ENCODE measurements at places on chromosomes 3 and 15.

- DNase-seq, result no peak
These were observed 38.8 kb downstream of the NGLY1 start for GRCh38 chr3:25744470-25744869.

- DNase-seq, result no peak
These were observed 312.5 kb upstream of the ZNF385D start for GRCh38 chr3:22063500-22063899.

GRCh38 chr3:190695994-190696393 lies 166.5 kb downstream of the GMNC start:
- DNase-seq, result no peak

GRCh38 chr15:69919816-69920215 lies 177.9 kb downstream of the TLE3 start:
- no peak for DNase-seq

DNA sequence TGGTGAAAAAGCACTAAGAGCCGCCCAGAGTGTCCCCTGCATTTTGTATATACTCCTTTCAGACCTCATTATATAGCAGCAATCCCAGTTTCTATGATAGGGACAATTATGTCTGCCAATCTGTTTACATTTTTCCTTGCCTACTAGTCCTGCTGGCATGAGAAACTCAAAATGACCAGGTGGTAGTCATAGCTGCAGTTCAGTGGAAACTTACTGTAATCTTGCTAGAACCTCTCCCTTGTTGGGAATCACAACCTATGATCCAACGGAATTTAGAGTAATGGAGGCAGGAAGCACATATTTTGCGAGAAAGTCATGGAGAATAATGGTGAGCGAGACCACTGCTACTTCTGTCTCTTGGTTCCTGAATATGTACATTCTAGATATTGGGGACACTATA lies 28.6 kb upstream of the MINAR1 start:
- peak; percentile 67 for DNase-seq

DNA sequence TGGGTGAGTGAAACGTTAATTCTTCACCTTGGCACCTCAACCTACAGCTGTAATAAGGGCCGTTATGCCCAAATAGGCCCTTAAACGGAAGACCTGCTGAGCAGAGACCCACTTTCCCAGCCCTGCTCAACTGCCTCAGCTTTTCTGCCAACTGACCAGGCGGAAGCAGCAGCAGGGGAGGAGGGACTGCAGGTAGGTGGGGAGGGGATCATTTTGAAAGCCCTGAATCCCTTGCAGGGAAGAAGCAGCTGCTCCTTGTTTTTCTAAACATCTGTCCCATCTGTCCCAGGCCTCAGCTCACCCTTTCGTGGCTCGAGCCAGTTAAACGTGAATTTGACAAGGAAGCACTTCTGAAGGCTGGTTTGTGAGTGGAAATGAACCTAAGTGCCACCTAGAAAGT lies 978 bp upstream of the CMC1 start:
- no peak for DNase-seq

DNA sequence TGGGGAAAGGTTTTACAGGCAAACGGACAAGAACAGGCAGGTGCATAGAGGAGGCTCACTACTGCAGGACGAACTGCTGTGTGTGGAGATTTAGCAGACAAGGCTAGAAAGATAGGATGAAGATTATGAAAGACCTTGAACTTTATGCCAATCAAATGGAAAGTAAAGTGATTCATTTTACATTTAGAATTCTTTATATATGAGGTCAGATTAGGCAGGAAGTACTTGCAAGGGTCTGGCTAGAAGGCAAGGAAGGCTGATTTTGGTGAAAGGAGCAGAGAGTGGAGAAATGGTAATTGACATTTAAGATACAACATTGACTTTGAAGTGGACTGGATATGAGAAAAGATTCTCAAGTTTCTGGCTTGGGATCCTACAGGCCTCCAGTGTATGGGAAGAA lies 33.6 kb downstream of the PLSCR4 start:
- DNase-seq, result peak; percentile 23

DNA sequence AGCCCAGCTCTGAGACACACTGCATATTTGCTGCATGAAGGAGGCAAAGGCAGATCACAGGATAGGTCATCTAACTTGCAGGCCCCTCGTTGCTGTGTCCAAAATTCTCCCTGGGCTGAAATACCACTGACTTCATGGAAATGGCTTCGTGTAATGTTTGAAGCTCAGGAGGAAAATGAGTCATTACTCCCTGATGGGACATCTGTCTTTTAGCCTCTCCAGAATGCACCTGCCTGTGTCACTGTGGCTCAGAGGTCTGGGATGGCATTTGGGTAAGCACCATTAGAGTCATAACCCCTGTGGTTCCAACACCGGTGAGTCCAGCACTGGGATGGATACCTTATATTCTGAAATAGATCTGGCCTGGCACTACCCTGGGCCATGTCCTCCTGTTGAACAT lies 51.5 kb downstream of the IL12A start:
- no peak for DNase-seq

GRCh38 chr15:85785887-85786780 lies 8.6 kb downstream of the KLHL25 start:
- no peak for DNase-seq

- DNase-seq, result no peak
These were observed 34.5 kb downstream of the TJP1 start for GRCh38 chr15:29787767-29788166.

- no peak for DNase-seq
These were observed 32.5 kb upstream of the CORO2B start for GRCh38 chr15:68546318-68546717.

DNA sequence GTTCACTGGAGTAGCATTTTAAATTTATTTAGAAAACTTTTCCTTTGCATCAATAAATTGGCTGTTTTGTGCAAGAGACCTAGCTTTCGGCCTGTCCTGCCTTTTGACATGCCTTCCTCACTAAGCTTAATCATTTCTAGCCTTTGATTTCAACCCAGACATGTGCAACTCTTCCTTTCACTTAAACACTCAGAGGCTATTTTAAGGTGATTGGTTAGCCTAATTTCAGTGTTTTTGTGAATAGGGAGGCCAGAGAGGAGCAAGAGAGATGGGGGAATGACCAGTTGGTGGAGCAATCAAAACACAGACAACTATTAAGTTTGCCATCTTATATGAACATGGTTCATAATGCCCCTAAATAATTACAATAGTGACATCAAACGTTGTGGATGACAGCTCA lies 333.4 kb downstream of the SLC9A9 start:
- DNase-seq, result no peak

DNA sequence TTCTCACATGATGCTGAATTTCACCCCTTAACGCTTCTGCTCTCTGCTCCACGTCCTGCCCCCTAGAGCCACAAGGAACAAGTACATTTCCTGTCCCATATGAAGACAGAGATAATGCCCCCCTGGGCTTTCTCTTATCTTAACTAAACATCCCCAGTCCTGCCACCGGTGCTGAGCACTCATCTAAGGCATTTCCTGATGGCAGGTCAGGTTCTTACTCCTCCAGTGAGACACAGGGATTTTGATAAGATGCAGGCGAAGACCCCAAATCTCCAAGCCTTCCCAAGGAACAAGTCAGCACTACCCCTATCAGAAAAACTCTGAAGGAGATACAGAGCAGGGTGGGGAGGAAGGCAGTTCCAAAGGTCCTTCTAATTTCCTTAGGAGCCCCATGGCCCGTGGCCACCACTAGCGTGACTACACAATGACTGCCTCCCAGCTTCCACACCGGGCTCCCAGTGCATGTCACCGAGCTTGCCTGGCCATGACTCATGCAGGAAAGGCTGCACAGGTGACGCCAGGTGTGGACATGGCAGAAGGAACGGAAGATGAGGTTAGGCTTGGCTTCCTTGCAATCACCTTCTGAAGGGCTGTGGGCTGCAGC lies 152.9 kb downstream of the XXYLT1 start:
- peak; percentile 27 for DNase-seq

- DNase-seq, result no peak
These were observed 83.1 kb downstream of the CACNA1D start for GRCh38 chr3:53577506-53577905.

- DNase-seq, result no peak
These were observed 24.1 kb downstream of the ZNF592 start for GRCh38 chr15:84772467-84772866.

GRCh38 chr3:49498648-49499047 lies 28.6 kb downstream of the DAG1 start:
- DNase-seq, result no peak

GRCh38 chr3:183116025-183116614 lies 16.8 kb upstream of the MCCC1 start:
- no peak for DNase-seq

GRCh38 chr3:71584394-71585011 lies 975 bp upstream of the FOXP1 start:
- peak; percentile 61 for DNase-seq

DNA sequence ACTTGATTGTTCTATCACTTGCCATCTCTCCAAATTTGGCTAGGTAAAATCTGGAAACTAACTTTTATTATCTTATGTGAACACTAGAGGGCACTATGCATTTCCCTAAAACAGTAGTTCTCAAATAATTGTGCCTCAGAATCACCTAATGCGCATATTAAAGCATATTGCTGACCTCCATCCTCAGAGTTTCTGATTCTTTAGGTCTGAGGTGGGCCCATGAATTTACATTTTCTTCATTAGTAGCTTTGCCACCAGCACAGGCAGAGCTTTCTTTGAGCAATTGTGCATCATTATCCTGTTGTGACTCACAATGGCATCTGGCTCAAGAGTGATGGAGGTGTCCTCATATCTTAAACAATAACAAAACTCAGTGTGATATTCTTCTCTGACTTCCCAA lies 17.5 kb upstream of the BCHE start:
- DNase-seq, result peak; percentile 45

GRCh38 chr3:42772670-42773408 lies at the start of gene CCDC13:
CCDC13 (minus strand) TSS chr3:42773253; CDS start chr3:42758345, 14,908 bp downstream.
- peak; percentile 93 for DNase-seq

Measured in fibroblast of lung (primary cell).